ENCODE measurements at places on chromosomes 1 and 21. TPM values are rescaled to one million over a fixed set of nuclear protein-coding genes. Genes with fewer than 3 reads are reported as not detected.

CDCA8 gene
- polyA plus RNA-seq = 5.4 TPM

SLC22A15 gene
- polyA plus RNA-seq = 3.4 TPM

KLHL21 gene
- 16.7 TPM for polyA plus RNA-seq

LRRC7 gene
- 0.94 TPM for polyA plus RNA-seq

DNAH14 gene
- polyA plus RNA-seq = 15.2 TPM

DSCAM gene
- polyA plus RNA-seq = 0.33 TPM

C1orf116 gene
- 18.7 TPM for polyA plus RNA-seq

F3 gene
- polyA plus RNA-seq = 412 TPM

MATN1 gene
- polyA plus RNA-seq = 3.4 TPM

APCS gene
- polyA plus RNA-seq = 4.0 TPM

Measured in hepatocyte (in vitro differentiated cells).